ENCODE measurements at places on chromosomes 12 and 14. TPM values are rescaled to one million over a fixed set of nuclear protein-coding genes. Genes with fewer than 3 reads are reported as not detected.

DNA sequence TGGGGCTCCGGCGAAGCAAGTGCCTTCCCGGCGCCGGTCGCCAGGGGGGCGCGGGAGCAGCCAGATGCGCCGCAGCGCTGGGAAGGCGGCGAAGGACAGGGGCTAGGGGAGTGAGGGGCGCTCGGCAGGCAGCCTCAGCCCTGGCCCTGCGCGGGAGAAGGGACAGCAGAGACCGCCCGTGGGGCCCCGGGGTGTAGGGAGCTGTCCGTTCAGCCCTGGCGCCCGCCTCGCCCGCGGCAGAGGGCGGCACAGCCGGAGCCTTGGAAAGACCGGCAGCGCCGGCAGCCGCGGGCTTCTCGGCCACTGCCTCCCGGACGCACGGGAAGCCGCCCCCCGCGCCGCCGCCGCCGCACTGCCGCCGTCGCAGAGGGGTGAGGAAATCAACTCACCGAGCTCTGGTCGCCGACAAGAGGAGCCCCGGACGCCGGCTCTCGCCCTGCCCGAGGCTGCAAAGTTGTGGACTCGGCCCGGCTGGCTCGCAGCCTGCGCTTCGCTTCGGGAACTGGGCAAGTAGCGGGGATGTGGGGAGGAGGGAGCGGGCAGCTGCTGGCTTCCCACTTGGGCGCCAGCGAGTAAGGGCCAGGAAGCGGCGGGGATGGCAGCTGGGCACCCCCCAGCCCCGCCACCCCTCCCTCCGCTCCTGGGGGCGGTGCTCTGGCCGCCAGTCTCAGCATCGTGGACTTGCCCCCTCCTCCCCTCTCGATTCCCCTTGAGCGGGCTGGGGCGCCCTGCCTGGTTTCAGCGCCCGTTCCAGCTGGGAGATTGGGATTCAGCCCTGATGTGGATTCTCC is at the start of gene ZDHHC22:
ZDHHC22 (minus strand) TSS at position 578 of the 791 bp plus-strand sequence. CDS start 2,053 bp downstream, outside the sequence.
- no peaks in the 10 kb centered on the region for H3K36me3 ChIP-seq
- peak within 1 kb of the TSS; percentile 72 for H3K4me3 ChIP-seq
- H3K27ac ChIP-seq, result no peak within 1 kb of the TSS
- DNase-seq, result no peak
- H3K4me1 ChIP-seq, result peaks cover 10% of the 10 kb centered on the region

TAS2R43 gene
- 0.97 TPM for total RNA-seq

- H3K4me3 ChIP-seq, result no peak overlapping the region
- H3K27ac ChIP-seq, result no peak overlapping the region
- DNase-seq, result no peak
- no peaks in the 10 kb centered on the region for H3K36me3 ChIP-seq
- H3K27me3 ChIP-seq, result peaks cover 8% of the 10 kb centered on the region
Measured at GRCh38 chr14:32578181-32578580, 249.1 kb downstream of the AKAP6 start.

GRCh38 chr14:35689000-35689460 is 120.1 kb downstream of the RALGAPA1 start:
- H3K36me3 ChIP-seq, result no peaks in the 10 kb centered on the region
- H3K4me1 ChIP-seq, result peaks cover 18% of the 10 kb centered on the region
- no peaks in the 10 kb centered on the region for H3K27me3 ChIP-seq
- DNase-seq, result no peak
- H3K4me3 ChIP-seq, result peak overlapping the region; percentile 53

GPR84 gene
- 16.0 TPM for total RNA-seq

DNA sequence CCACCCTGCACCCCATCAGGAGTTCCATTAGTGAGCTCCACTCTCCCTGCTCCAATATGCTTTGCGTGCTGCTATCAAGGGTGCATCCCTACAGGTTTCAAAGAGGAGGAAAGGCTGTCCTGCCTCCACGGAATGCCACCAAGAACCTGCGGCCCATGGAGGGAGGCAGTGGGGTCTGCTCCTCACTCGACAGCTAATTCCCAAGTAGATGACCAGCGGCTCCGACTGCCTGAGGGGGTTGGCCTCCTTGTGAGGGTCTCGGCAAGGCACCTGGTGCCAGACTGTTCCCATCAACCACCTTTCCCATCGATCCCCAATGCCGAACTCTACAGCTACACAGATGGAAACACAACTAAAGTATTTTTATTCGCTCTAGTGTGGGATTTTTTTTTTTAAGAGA is 36.0 kb downstream of the AMN start:
- DNase-seq, result no peak
- H3K27me3 ChIP-seq, result no peaks in the 10 kb centered on the region
- H3K4me3 ChIP-seq, result no peak overlapping the region
- H3K36me3 ChIP-seq, result no peaks in the 10 kb centered on the region
- H3K4me1 ChIP-seq, result no peaks in the 10 kb centered on the region

GRCh38 chr12:1873531-1874510 is 44.6 kb downstream of the CACNA2D4 start:
- peaks cover 3% of the 10 kb centered on the region for H3K36me3 ChIP-seq
- no peak for DNase-seq
- H3K27ac ChIP-seq, result no peak overlapping the region

KCNC2 gene
- total RNA-seq, result not detected

MAP3K9 gene
- total RNA-seq, result 7.5 TPM

CCDC175 gene
- total RNA-seq, result not detected
